ENCODE measurements at places on chromosomes 12 and 14.

GRCh38 chr14:54840336-54840735 is 62.3 kb downstream of the GCH1 start:
- no peak for DNase-seq

DNA sequence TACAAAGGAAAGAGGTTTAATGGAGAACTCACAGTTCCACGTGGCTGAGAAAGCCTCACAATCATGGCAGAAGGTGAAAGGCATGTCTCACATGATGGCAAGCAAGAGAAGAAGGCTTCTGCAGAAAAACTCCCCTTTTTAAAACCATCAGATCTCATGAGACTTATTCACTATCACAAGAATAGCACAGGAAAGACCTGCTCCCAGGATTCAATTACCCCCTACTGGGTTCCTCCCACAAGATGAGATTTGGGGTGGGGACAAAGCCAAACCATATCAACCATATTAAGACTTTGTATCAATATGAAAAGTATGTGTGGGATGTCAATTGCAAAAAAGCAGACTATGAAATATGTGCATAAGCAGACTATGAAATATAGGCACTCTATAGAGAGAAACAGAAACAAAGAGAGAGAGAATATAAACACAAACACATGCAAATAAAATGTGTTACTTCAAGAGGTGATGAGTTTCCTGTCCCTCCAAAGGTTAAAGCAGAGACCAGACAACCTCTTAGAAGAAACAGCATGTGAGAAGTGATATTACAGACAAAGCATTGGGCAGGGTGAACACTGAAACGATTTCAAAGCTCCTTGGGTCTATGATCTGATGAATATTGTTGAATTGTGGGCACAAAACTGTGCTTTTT is 151.2 kb upstream of the KRR1 start:
- DNase-seq = no peak

GRCh38 chr14:99854831-99855230 is 61.6 kb downstream of the EML1 start:
- DNase-seq = no peak

- DNase-seq = no peak
Measured at GRCh38 chr12:127562816-127563215, 704.2 kb upstream of the TMEM132C start.

GRCh38 chr14:57390806-57391516 is 575 bp downstream of the NAA30 start:
- DNase-seq = peak; percentile 35

GRCh38 chr14:99513946-99514551 is 32.8 kb downstream of the CCNK start:
- no peak for DNase-seq

DNA sequence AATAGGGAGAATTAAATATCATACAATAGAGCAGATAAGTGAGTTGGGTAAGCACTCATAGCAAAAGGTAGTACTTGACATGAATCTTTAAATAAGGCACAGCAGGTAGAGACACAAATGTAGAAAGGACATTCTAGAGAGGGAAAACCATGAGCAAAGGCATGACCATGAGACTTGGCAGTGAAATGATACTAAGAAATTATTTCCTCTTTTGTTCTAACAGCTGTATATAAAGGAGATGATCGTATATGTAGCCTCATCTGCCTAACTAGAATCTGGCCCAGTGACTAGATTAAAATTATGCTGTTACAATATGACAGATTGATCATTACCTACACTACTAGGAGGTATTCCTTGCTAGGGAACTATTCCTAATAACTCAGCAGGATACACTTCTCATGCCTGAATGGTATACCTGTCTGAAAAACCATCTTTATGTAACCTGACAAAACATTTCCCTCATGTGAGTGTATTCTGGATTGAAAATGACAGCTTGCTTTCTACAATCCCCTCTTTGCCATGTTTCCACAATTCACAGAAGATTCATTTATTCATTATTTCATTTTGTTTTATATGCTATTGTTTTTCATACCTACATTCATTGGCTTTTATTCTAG is 725.7 kb downstream of the C12orf50 start:
- DNase-seq = no peak

- no peak for DNase-seq
Measured at GRCh38 chr12:126993898-126994297, 1273.1 kb upstream of the TMEM132C start.

GRCh38 chr14:58646479-58646878 is 8.7 kb downstream of the DACT1 start:
- no peak for DNase-seq

Measured in NCI-H2081 (cell line).